ENCODE measurements at places on chromosomes 11 and 22. TPM values are rescaled to one million over a fixed set of nuclear protein-coding genes. Genes with fewer than 3 reads are reported as not detected.

OR5A1 gene
- total RNA-seq, result not detected

SLC5A1 gene
- total RNA-seq, result not detected

SLC16A8 gene
- not detected for total RNA-seq

KCNQ1 gene
- total RNA-seq, result 16.9 TPM

MIOX gene
- 0.32 TPM for total RNA-seq

SOX10 gene
- not detected for total RNA-seq

IL10RA gene
- total RNA-seq, result 280 TPM

ELMOD1 gene
- not detected for total RNA-seq

GRM5 gene
- not detected for total RNA-seq

CHRM1 gene
- total RNA-seq, result not detected

LAYN gene
- 4.1 TPM for total RNA-seq

RASD2 gene
- total RNA-seq, result not detected

UBQLN3 gene
- not detected for total RNA-seq

OR9I1 gene
- not detected for total RNA-seq

OLFML1 gene
- not detected for total RNA-seq

GUCY1A2 gene
- total RNA-seq, result not detected

SEC14L3 gene
- total RNA-seq, result not detected

UBASH3B gene
- total RNA-seq, result 10.2 TPM

AP1B1 gene
- total RNA-seq, result 91.8 TPM

JAML gene
- total RNA-seq, result 53.1 TPM

HSPB2 gene
- total RNA-seq, result not detected

NAALAD2 gene
- total RNA-seq, result not detected

CALCA gene
- total RNA-seq, result not detected

EIF1AD gene
- 48.8 TPM for total RNA-seq

MRGPRE gene
- total RNA-seq, result not detected

SF3A1 gene
- total RNA-seq, result 260 TPM

USH1C gene
- total RNA-seq, result not detected

LMNTD2 gene
- 1.7 TPM for total RNA-seq

SLCO2B1 gene
- 0.27 TPM for total RNA-seq

SART1 gene
- total RNA-seq, result 82.5 TPM

ACRV1 gene
- not detected for total RNA-seq

SAA1 gene
- not detected for total RNA-seq

All from T-helper 1 cell treated with Interleukin-12 subunit alpha and Interleukin-12 subunit beta and Interleukin-4 antibody, amounts not matched to agents 30 ng/mL and 1 ng/mL, for 36 hours (primary cell).